Activated naive CD8-positive, alpha-beta T cell treated with anti-CD3 and anti-CD28 coated beads, Interleukin-2, amount 50 U/mL, for 16 hours (primary cell): ENCODE measurements at places on chromosomes 11 and 22.

GRCh38 chr11:94862926-94863880, 95.0 kb downstream of the AMOTL1 start:
- DNase-seq = no peak

GRCh38 chr11:27571154-27571810, 64.7 kb upstream of the LIN7C start:
- no peak for DNase-seq

GRCh38 chr11:61142424-61142823, 18.8 kb downstream of the VPS37C start:
- no peak for DNase-seq

GRCh38 chr22:23102776-23103175, 32.5 kb downstream of the GNAZ start:
- DNase-seq = no peak

GRCh38 chr11:7612661-7613393, 60.5 kb downstream of the CYB5R2 start:
- DNase-seq = no peak

- no peak for DNase-seq
Measured at GRCh38 chr11:35484435-35484834, 41.0 kb downstream of the PAMR1 start.

DNA sequence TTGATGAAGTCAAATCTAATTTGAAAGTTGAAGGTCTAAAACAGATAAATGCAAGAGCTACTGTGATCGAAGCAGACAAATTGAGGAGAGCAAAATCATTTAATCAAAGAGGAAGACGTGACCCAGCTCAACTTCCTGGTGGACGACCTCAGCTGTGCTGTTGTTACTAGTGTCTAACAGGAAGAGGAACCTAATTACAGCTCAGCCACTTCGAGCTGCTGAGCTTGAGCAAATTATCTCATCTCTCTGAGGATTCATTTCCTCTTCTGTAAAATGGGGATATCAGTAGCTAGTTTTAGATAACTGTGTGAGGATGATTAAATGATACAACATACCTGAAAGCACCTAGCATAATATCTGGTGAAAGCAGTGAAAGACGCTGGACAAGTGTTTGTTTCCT, 48.6 kb upstream of the OLFML1 start:
- DNase-seq = no peak

DNA sequence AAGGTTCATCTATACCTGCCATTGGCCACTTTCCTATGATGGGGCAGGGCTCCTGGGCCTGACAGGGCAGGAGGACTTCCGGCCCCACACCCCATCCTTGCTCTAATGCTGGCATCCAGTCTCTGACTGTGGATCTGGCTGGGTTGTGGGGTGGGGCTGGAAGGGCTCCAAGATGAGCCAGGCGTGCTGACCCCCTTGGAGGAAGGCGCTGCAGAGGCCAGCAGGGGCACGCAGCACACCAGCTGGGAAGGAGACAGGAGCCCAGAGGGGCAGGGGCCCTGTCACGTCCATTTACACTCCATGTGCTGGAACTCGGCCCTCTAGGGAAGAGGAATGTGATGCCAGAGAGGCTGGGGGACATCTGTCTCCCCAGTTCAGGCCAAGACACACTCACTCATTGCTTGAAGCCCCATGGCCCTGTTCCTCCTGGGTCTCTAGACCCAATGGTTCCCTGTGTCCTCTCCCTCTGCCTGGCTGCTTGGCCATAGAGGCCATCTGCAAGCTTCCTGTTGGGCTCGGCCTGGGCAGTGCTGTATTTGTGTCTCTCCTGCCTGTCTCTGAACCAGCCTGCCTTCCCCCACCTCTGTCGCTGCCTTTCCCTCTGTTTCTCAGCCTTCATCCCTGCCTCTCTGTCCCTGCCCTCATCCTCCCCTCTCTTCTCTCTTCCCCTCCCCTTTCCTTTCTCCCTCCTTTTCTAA, 67.5 kb upstream of the NECTIN1 start:
- DNase-seq = no peak

- no peak for DNase-seq
Measured at GRCh38 chr11:133382131-133382812, 150.0 kb downstream of the OPCML start.

GRCh38 chr11:61542024-61542461, 33.5 kb downstream of the LRRC10B start:
- DNase-seq = no peak

DNA sequence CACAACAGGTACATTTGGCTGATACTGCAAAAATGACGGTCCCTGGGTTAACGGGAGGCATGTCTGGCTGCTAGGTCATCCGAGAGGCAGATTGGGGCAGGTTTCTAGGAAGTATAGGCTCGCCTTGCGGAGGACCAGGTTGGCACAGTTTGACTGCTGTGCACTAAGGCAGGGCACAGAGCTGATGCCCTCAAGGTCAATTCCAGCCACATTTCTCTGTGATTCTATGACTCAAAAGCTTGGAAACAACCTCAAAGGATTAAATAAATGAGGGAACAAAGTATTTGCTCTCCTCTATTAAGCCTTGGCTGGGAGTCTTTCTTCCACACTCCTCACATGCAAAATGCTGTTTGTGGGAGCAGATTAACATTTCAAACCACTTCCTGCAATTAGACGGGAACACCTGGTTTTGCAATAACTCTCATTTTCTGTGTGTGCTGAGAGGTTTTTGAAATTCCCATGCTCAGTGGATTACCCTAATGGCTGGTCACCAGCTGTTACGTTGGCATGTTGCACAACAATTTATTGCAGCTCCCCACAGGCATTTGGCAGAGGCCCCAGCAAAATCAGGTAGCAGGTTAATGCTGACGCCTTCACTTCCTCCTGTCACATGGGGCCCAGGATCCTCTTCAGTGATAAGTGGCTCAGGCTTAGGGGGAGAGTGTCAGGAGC, 61.0 kb upstream of the PLET1 start:
- no peak for DNase-seq

DNA sequence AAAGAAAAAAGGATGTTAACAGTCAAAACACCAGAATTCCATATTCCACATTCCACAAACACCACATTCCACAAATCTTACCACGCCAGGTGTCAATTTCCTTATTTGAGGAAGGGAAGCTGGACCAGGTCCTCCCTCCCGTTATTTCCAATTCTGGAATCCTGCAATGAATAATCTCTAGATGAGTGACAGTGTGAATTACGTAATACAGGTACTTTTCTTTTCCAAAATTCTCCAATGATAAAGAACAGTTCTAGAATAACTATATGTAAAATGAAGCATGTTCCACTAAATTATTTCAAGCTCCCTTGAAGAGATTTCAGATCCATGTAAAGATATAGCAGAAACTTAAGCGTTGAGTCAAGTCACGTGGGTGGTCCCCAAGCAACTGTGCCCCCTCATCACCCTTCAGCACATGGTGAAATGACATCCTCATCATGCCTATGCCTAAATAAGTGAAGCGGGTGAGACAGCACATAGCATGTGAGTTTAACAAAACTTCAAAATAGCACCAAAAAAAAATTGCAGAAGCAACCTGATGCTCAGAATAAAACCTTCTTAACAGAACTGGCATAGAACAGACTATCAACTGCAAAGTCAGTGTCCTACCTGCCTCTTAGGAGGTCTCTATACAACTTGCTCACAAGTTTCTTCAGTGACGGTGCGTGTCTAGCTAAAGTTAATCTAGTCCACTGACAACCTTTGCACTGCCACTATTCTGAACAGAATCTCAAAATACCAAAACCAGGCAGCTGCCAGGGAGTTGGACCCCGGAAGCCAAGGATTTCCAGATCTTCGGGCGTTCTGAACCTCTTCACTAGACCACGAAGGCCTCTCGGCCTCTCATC, 876 bp downstream of the NFRKB start:
- DNase-seq = no peak

DNA sequence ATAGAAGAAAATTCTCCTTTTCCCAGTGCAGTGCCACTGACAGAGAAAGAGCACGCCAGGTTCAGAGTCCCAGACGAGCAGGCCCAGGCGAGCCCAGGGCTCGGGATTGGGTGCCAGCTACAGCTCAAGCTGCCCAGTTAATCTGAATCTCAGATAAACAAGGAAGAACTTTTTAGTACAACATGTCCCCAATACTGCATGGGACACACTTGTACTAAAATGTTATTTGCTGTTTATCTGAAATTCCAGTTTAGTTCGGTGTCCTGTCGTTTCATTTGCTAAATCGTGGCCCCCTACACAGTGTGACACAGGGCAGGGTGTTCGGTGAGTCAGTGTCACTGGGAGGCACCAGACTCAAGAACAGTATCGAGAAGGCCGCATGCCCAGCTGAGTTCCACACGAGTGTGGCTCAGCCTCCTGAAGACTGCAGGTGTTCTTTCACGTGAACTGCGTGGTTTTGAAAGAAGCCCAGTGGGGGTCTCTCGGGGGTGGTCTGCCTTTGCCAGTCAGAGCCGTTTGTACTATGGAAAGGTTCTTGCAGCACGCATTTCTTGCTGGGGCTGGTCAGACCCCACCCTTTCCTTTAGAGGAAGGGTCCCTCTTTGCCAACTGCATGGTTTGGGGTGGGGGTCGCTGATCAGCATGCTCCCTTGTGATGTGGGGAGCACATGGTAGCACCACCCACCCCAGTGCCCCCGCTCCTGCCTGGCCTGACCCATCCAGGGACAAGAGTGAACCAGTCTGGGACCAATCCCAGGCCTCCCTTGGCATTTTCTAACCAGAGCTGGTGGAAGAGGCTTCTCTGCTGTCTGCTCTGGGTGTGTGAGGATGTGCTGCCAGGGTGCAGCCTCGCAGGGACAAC, 115.6 kb upstream of the B3GAT1 start:
- DNase-seq = no peak

- DNase-seq = no peak
Measured at GRCh38 chr11:121105481-121106195, 4.6 kb downstream of the TECTA start.

GRCh38 chr11:6599449-6599848, 4.0 kb downstream of the RRP8 start:
- DNase-seq = no peak

- no peak for DNase-seq
Measured at GRCh38 chr22:42364604-42365110, 67.5 kb downstream of the NFAM1 start.

DNA sequence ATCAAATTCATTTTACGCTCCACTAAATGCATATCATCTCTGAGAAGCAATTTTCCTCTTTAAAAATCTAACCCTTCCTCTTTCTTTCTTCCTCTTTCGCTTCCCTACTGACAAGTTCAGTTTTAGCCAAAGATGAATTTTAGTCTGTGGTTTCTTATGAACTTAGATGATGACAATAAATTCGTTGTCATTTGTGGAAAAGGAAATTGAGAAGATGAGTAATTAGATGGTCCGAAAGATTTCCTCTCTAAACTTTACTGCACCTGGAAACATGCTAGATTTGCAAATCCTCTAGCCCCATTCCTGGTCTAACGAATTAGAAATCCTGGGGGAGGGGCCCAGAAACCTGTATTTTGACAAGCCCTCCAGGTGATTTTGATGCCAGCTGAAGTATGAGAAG, 855.4 kb upstream of the CHORDC1 start:
- DNase-seq = no peak

GRCh38 chr11:123570939-123571580, 83.4 kb downstream of the SCN3B start:
- no peak for DNase-seq

GRCh38 chr11:35611741-35612140, 6.5 kb upstream of the FJX1 start:
- DNase-seq = no peak

DNA sequence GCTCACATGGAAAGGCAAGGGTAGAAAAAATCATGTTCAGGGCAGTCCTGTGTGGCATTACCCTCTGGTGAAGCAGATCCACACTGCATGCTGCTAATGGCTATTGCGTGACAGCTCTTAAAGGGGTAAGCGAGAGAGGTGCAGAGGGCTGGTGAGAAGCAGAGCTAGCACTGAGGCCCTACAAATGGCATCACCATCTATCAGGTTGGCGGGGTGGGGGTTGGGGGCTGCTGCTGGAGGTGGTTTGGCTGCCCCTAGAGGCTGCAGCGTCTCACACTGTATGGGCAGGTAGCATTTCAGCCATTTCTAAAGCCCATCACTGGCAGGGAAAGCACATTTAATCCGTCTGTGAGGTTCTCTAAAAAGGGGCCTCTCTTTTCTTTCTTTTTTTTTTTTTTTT, 16.9 kb upstream of the TMA7B start:
- DNase-seq = no peak

DNA sequence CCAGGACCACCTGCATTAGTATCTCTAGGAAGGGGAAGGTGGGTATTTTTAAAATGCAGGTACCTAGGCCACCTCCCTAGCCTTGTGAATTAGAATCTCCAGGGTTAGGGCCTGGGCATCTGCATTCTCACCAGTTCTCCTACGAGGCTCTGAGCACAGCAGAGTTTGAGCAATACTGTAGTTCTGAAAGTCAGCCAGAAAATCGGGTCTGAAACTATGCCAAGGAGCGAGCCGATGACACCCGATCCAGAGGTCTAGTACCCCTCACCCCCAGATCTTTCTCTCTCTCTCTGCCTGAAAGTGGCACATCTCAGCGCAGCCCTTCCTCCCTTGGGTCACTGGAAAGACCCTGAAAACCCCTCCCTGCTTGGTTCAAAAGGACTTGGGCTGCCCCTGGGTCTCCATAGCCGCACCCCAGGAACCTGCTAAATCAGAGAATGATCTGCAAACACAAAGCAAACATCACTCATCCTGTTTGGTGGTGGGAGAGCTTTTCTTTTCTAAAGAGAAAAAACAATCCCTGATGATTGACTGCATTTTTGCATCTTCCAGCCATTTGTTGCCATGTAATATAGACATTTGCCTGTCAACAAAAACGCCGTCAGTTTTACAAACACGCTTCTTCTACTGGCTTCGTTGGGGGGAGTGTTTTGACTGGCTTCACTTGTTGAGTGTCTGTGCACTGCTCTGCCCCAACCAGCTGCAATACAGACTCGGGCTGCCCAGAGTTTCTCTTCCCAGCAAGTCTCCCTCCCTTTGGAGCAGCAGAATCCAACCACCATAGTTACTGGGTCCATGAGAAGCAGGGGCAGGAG, 229.9 kb downstream of the MN1 start:
- no peak for DNase-seq

DNA sequence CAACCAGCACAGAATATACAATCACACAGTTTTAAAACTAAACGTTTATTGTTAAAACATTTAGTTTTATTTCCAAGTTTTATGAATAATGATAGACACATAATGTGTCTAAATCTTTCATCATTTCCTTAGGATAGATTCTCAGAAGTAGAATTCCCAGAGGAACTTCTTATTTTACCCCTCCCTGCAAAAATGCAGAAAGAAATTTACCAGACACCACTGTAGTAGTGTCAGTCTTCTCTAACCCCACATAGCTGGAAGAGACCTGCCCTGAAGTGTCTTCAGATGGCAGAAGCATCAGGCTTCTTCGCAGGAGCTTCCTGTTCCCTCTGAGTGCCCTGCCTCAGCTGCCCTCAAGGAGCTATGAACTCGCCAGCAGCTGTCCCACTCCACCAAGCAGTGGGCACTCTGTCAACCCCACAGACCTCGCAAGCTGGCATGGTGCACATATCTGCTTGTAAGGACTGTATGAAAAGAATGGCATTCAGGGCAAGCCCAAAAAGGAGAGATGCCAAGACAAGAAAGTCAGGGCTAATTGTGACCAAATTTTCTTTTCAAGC, 28.5 kb upstream of the PAK1 start:
- no peak for DNase-seq
